ENCODE measurements at places on chromosomes 11 and 22.

- DNase-seq = no peak
These were observed 21.0 kb downstream of the ZNRF3 start for GRCh38 chr22:28904211-28904896.

- no peak for DNase-seq
These were observed 26.5 kb downstream of the SGSM3 start for GRCh38 chr22:40396882-40397281.

DNA sequence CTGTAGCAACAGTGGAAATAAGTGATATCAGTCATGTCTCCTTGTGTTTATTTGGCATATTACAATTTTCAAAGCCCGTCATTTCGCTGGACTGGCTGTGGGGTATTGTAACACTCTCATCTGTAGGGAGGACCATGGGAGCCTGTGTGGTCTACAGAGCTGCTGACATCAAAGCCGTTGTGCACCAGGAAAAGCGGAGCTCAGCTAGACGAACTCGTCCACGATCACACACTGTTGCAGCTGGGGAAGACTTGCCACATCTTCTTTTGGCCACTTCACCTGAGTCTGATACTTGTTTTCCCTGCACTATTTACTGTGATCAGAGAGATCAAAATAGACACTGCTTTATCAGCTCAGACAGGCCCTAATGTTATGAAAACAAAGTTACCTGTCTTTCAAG lies 741.3 kb downstream of the OPCML start:
- no peak for DNase-seq

GRCh38 chr11:59180168-59180776 lies 8.3 kb downstream of the DTX4 start:
- DNase-seq = no peak

DNA sequence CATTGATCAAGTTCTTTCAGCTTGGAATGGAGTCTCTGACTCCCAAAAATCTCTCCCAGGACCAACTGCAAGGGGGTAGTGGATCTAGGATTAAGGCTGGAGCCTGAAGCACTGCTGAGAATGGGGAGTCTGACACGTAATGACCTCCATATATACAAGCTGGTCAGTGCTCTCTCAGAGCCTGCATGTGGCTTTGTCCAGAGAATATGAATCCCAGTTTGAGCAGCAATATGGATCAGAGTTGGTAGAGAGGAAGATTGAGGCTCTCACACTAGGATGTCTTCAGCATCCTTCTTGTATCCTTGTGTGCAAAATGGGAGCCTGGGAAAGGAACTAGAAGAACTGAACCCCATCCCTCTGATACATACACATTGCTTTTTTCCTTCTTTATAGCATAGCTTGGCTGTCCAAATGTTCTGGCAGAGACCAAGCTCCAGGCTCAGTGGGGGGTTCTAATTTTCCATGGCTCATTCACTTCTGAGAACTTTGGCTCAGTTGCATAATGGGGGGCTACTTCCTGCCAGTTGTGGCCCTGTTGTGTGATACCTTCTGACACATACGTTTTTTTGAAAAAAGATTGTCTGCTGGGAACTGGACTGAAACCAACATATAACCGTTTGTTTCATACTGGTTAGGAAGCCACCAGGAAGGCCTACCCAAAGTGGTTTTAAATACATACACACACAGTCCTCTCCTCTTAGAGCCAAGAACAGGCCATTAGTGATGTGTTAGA lies 138.2 kb downstream of the ETS1 start:
- DNase-seq = no peak

GRCh38 chr11:127345819-127346459 lies 345.4 kb upstream of the KIRREL3 start:
- peak; percentile 22 for DNase-seq

- no peak for DNase-seq
These were observed 150.3 kb upstream of the E2F8 start for GRCh38 chr11:19391026-19391425.

GRCh38 chr11:17991783-17992433 lies 20.9 kb downstream of the SERGEF start:
- no peak for DNase-seq

DNA sequence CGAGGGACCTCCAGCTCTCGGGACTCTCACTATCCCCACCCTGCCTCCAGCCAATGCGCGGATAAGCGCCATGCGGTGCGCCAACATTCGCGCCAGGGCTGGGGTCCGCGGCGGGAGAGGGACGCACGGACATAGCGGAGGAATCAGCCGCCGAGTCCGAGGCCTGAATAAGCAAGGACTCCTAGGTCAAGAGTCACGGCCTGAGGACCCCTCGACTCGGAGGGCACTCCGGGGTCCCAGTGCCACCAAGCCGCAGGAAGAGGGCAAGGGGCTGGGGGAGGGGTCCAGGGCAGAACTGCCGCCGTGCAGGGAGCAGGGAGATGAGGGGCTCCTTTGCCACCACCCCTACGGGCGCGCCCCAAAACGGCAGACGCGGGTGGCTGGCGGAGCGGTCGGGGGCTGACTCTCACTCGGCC lies 552 bp downstream of the DSCAML1 start:
- DNase-seq = no peak

DNA sequence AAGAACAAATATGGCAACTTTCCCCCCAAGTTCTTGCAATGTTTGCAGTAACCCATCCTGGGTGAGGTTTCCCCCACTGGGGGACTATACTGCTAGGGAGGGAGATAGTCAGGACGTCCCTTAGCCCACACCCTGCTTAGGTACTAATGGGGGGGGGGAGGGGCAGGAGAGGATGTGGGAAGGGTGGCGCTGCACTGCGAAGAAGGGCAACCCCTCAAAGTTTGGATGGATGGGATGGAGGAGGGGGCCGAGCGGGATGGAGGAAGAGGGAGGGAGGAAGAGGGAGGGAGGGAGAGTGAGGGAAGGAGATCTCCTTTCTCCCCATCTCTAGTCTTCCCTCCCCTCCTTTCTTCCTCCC lies 100.6 kb upstream of the HSD17B12 start:
- no peak for DNase-seq

DNA sequence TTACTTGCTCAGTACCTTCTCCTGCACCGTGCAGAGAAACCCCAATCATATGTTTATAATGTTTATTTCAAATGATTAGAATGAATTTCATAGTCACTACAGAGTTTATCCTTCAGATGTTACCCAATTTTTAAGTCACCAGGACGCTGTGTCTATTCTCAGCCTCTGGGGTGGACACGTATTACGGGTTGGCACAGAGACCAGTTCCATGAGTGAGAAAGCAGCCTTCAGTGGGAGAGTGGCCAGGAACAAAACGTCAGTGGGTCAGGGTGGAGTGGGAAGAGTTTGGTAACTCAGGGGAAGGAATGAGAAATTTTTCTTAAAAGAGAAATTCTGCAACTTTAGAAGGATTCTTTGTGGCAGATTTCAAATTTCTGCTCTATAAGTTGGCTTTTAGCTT lies 77.1 kb upstream of the MTMR2 start:
- no peak for DNase-seq

DNA sequence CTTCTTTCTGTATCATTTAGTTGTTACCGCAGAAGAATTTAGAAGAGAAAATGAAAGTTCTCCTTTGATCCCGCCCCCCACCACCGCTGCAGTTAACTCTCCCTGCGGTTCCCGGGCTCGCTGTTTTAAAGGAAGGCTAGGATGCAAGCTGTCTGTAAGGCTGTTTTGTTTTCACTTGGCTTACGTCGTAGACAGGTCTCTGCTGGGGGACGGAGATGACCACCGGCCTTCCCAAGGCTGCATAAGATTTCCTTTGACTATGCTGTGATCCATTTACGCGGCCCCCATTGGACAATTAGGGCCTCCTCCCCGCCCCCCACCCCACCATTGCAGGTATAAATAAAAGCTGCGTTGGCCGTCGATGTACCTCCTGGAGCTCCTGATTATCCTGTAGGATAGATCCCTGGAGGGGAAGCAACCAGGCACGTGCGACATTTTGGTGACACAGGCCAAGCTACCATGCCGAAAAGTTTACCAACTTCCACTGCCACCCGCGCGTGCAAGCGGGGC lies 1.4 kb upstream of the CPT1A start:
- DNase-seq = no peak

DNA sequence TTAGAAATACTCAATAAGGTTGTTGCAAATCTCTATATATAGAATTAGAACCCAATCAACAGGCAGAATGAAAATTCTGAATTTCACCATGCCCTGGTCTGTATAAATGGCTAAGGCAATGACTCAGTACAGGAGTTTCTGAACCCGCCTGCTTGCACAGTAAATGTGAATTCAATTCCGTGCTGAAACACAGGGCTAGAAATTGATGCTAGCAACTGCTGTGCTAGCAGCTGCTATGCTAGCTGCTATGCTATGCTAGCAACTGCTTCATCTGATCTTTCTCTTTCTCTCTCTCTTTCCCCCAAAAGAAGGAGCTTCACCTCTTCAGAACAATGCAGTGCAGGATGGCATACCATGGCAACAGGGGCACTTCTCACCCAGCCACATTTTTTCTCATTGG lies 9.7 kb upstream of the OR52J3 start:
- no peak for DNase-seq

DNA sequence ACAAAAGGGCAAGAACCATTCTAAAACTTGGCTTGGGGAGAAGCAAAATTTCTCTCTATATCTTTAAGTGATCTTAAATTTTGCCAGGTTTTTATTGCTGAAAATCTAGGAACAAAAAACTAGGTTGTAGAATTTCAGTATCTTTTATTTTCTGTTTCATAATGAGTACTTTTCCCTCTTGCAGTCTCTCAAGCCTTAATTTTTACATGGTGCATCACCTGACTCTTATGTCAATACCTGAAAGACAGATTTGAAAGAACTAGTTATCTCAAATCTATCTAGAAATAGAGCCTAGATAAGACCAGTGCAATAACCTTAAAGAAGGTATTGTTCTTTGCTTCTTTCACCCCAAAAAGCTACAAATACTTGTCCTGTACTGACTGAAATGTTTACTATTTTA lies 122.1 kb downstream of the TRIM44 start:
- DNase-seq = no peak

DNA sequence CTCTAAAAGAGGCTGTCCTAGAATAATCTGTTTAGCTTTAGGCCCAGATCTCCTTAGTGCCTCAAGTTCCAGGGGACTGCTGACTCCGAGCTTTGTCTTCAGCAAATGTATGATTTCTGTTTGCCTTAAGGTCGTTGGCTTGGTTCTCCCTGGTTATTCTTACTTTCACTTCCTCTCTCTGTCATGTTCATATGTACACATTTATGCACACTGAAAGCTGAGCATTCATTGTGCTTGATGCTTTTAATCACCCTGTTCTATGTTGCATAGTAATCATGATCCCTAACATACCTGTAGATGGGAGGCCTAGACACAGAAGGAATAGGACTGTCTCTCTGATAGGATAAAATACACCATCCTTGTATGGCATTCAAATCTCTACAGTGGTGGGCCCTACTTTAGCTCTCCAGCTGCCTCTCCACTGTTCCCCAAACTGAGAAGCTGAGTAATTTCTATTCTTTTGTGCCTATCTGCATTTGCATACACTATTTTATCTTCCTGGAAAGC lies 7.2 kb downstream of the PPFIBP2 start:
- DNase-seq = no peak

DNA sequence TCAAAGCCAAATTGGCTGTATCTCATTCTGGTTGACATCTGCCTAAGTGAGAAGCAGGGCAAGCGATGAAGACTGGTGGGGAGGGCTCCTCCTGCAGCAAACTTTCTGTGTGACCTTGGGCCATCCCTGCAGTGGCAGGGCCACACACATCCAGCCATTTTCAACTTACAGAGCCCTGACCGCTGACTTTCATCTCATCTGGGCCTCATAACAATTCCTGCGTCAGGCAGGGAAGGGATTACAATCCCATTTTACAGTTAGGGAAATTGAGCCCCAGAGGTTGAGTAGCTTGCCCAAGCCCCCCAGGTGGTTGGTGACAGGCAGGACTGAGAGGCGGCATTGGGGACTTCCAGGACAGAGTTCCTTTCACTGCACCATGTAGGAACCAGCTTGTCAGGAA lies 21.9 kb downstream of the TPBGL start:
- no peak for DNase-seq

- peak; percentile 18 for DNase-seq
These were observed 7.6 kb downstream of the SLC39A13 start for GRCh38 chr11:47415949-47416472.

- DNase-seq = no peak
These were observed 3.5 kb downstream of the DGCR6L start for GRCh38 chr22:20316217-20316843.

DNA sequence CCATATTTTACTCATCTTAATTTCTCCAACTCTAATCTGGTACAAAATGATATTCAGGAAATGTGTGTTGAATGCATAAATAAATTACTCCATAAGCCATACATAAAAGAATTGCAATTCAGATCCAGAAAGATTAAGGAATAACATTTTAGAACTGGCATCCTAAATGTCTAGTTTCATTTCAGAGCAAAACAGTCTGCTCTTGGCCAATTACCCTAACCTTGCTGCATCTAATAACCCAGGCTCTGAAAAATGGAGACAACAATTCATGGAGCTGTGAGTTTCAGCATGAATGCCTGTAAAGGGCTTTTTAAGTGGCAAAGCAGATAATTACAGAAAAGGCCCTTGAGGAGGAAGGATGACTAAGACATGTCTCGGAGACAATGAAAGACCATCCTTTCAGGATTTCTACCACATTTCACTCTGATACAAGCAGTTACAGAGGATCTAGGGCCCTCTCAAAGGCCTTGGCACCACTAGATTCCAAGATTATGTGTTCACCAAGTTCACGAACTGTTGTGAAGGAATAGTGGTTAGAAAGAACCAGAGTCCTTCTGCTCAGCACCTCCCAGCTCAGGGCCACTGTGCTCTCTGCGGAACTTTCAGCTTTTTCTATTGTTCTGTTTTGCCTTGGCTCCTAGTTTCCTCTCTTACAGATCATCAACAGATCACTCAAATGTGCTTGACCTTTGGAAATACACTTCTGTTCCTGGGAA lies 157.6 kb upstream of the BLID start:
- DNase-seq = no peak

- no peak for DNase-seq
These were observed 100.3 kb upstream of the AKIP1 start for GRCh38 chr11:8810540-8811301.

- DNase-seq = no peak
These were observed 304.6 kb downstream of the CADM1 start for GRCh38 chr11:115199481-115200069.

DNA sequence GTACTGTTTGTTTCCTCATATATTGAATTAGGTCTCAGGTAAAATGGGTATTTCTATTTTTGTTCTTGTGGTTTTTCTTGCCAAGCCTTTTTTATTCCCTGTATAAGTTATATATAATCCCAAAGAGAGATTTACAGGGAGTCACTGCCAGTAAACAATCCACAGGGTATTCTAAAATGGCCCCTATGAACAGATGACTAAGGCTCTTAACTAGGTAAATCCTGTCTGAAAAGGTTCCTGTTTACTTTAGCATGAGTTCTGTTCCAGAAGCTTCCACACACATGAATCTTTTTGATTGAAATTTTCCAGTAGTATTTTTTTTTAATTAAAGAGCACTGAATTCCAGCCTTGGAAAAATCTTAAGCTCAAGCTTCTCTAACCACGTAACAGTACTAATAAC lies 552.8 kb upstream of the CCDC179 start:
- no peak for DNase-seq

- no peak for DNase-seq
These were observed 39.4 kb downstream of the OR4C6 start for GRCh38 chr11:55701429-55701828.

All from Panc1 (cell line).